ENCODE measurements at places on chromosomes 5 and 9. TPM values are rescaled to one million over a fixed set of nuclear protein-coding genes. Genes with fewer than 3 reads are reported as not detected.

FBP2 gene
- total RNA-seq, result 2.2 TPM

SLC6A7 gene
- total RNA-seq, result not detected

HRH2 gene
- 1.4 TPM for total RNA-seq

DNA sequence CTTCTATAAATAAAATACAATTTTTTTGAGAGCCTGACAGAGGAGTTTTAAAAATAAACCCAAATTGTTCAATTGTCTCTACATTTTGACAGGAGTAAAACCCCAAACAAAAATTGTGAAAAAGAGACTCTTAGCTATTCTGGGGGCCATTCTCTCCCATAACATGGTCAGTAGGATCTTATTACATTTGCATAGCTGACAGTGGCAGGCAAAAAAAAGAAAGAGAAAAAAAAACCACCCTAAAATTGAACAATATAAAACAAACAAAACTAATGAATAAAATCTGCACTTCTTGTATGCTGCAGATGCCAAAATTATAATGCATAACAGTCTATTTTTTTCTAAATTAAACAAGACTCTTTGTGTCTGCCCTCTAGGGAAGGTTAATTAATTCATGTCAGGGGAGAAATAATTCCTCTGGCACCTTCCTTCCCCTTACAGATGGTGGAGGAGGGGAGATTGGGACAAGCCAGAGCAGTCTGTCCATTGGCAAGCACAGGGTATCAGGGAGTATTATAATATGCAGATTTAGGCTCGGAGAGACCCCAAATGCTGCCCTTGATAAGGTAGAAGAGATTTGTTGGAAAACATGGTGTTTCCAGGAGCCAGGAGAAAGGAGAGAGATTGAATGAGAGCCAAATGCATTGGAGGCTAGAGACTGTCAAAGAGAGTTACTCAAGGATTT lies 79.7 kb upstream of the CDH6 start:
- no peak for DNase-seq

DNA sequence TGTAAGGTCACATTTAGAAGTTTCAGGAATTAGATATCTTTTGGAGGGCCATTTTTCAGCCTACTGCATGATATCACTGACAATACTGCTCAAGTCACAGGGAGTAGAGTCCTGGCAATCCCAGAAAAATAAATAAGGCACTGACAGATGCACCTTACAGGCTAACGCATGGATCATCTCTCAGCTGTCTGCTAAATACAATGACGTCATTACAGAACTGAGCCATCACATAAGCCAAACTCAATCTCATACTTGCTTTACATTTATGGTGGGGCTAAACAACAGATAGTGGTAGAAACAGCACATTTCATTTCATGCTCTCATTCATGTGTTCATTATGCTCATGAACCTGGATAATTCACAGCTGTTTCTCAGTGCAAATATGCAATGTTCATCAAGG lies 243.7 kb downstream of the SEMA5A start:
- DNase-seq, result no peak

DNA sequence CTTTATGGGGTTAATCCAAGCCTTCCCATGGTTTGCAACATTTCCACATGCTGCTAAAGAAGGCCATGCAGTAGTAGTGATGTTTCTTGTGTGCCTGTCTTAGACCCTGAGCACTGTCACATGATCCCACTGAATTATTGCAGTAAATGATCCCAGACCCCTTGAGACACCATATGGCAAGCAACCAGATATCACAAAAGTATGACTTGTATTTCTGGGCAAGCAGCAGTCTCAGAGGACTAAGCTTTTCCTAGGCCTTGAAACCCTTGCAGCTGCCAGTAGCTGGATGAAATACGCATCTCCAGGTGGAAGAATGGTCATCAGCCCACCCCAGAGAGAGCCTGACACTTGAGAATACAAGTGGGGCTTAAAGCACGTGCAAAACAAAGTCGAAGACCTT lies 41.8 kb downstream of the CDO1 start:
- no peak for DNase-seq

DNA sequence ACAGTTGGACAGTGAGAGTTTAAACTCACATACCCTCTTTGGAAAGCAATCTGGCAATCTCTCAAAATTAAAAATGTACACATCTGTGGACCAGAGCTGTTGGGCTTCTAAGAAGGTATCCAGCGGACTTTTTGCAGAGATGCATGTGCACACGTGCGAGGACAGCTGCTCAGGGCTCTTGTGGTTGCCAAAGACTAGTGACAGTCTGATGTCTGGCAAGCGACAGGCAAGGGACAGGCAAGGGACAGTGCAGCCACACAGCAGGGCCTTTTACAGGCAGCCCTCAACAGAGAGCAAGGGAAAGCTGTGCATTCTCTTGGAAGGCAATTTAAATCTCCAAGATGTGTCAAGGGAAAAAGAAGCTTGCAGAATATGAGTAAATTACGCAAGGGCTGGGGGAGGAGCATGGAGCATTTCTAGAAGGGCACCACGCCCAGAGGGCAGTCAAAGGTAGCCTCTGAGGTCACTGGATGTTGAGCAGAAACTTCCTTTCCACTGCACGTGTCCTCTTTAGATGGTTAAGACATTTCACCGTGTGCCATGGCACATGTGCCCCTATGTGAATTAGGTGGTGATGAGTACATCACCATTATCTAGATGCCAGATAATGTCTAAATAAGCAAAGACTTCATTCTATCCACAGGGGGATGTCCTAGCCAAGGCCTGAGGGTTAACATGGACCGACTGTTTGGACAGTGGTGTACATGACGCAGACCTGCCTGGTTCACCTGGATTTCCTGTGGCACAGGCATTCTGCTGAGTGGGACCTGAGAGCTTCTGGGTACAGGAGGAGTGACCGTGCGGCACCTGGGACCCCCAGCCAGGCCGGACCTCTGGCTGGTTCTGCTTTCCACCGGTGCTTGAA lies 9.1 kb downstream of the GFPT2 start:
- no peak for DNase-seq

DNA sequence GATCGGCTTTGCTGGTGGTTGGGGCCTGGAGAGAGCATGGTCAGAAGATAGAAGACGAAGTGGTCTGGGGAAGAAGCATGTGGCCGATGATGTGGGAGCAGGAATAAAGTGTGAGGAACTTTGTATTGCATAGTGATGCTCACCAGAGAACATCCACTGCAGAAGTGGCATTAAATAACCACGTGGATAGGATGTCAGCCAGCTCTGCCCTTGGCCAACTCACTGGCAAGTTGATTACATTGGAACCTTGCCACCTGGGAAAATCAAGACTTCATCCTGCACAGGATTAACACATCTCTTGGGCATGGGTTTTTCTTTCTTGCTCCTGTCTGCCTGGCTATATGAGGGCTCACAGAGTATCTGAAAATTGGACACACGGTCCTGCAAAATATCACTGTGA lies 217.4 kb downstream of the DMRT2 start:
- DNase-seq, result no peak

- no peak for DNase-seq
Observed at GRCh38 chr9:16221822-16222547, 648.5 kb downstream of the BNC2 start.

GRCh38 chr9:121071756-121072421 lies 2.9 kb upstream of the CNTRL start:
- DNase-seq, result no peak
